ENCODE measurements at places on chromosomes 12 and 14. TPM values are rescaled to one million over a fixed set of nuclear protein-coding genes. Genes with fewer than 3 reads are reported as not detected.

The LMNTD1 gene
- polyA plus RNA-seq = not detected

The TMEM253 gene
- 0.26 TPM for polyA plus RNA-seq

The ADCY6 gene
- polyA plus RNA-seq = 48.2 TPM

The UNC79 gene
- polyA plus RNA-seq = 26.0 TPM

The KRT78 gene
- polyA plus RNA-seq = not detected

The REP15 gene
- not detected for polyA plus RNA-seq
